Osteocyte (in vitro differentiated cells): ENCODE measurements at places on chromosomes 4 and X. TPM values are rescaled to one million over a fixed set of nuclear protein-coding genes. Genes with fewer than 3 reads are reported as not detected.

DNA sequence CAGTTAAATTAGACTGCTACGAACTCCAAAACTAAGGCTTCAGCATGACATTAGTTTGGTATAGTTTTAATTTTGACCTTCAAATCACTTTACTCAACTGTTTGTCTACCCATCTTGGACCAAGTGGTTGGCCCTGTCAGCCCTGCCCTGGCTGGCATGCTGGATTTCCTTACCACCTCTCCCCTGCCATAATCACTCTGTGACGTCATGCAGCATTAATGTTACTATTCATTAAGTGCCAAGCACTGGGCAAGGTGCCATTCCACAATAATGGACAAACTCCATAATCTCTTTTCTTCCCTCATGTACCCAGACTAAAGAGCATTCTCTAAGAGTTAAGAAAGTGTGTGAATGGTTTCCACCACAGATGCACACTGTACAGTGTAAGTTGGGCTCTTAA lies 277.0 kb upstream of the INTU start:
- DNase-seq, result no peak

- peak; percentile 51 for DNase-seq
Measured at GRCh38 chrX:574830-575229, 55.8 kb upstream of the SHOX start.

The TEX13C gene
- total RNA-seq, result not detected in 2 replicates

GRCh38 chrX:12844319-12844718 lies 22.6 kb upstream of the TLR7 start:
- DNase-seq, result no peak

The CYLC1 gene
- not detected in 2 replicates for total RNA-seq

GRCh38 chr4:153497988-153498967 lies 32.1 kb downstream of the TMEM131L start:
- no peak for DNase-seq

The LIMCH1 gene
- 0.29 and 0.43 TPM in 2 replicates for total RNA-seq

DNA sequence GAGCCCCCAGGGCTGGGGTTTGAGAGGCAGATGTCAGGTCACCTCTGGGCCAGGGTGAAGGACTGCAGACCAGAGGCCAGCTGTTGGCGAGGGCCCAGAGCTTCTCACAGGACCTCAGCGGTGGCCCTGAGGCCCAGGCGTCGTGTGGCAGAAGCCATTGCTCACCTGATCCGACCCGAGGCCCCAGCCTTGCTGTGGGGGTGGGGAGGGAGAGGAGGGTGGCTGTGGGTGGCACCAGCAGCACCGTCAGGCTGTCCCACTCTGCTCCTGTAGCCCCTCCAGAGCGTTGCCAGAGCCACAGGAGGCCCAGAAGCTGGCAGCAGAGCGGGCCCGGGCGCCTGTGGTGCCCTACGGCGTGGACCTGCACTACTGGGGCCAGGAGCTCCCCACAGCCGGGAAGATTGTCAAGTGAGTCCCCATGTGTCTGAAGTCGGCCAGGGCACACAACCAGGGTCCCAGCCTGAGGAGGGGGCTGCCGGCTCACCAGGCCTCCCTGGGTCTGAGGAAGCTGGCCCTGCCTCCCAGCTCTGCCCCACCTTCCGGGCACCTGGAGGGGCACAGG lies 28.8 kb downstream of the UVSSA start:
- DNase-seq, result no peak

The ANKRD50 gene
- total RNA-seq, result 45.3 and 45.4 TPM in 2 replicates

DNA sequence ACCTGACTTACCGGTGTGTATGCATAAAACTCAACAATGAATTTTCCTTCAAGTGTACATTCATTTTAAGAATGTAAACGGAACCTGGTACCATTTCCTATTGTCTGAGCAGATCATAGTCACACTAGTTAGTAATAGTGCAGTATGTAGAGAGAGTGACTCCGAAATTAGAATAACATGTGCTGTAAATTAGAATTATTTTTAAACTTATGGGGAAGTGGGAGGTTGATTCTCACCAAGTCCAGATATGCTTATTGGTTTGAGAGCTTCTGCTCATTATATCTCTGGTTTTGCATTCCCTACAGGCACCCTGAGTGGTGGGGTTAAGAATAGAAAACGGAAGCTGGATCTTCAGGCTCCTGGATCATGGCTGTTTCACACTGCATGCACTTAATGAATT lies 39.6 kb downstream of the KLF3 start:
- no peak for DNase-seq

DNA sequence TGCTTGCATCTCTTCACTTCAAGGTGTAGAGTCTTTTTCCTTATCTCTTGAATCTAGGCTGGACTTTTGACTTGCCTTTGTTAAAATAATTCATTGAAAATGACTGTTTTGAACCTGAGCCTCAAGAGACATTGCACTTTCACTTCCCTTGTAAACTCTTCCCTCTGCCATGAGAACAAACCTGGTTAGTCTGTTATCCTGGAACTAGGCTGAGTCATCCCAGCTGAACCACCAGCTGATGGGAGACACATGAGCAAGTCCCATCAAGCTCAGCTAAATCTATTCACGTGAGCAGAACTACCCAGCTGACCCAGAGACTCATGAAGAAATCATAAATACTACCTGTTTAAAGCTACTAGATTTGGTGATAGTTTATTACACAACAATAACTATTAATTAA lies 202.3 kb upstream of the CENPE start:
- no peak for DNase-seq

DNA sequence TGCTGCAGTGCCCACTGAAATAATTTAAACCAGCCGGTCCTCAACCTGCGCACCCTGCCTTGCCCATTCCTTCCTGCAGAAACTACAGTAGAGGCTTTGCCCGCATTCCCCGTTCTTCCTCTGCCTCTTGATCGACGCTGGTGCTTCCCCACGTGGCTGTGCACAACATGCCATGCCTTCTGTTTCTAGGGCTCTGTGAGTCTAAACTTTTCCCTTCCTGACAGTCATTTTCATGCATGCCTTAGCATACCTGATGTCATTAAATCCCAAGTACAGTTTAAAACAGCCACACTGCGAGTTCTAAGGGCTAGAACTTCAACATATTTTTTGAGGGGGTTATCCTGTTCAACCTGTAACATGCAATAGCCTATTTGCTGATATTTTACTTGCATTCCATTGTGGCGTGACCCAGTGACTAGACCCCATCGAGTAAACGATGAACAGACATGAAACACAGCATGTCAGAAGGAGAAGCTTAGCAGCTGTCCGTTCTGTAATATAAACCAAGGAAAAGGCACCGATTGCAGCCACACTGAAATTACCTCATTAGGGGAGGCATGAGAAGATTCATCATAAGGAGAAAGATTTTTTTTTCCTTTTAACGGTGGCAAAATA lies 232.5 kb downstream of the ARHGAP10 start:
- DNase-seq, result no peak

The ARX gene
- total RNA-seq, result not detected in 2 replicates

DNA sequence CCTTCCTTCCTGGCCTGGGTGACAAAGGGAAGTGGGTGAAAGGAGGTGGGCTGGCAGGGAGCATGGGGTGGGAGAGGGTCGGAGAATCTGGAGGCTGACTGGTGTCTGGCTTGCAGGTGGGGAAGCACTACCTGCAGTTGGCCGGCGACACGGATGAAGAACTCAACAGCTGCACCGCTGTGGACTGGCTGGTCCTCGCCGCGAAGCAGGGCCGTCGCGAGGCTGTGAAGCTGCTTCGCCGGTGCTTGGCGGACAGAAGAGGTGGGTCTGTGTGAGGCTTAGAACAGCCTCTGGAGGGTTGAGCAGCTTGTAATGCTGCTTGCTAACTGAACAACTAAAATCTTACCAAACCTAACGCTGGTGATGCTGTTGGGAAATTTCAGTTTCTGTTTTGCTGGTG lies 19.2 kb downstream of the WFS1 start:
- DNase-seq, result no peak

The JAKMIP1 gene
- not detected in 2 replicates for total RNA-seq

The FBXW7 gene
- total RNA-seq, result 21.0 and 21.5 TPM in 2 replicates

GRCh38 chrX:153568451-153569011 lies 30.4 kb downstream of the CCNQ start:
- DNase-seq, result no peak

DNA sequence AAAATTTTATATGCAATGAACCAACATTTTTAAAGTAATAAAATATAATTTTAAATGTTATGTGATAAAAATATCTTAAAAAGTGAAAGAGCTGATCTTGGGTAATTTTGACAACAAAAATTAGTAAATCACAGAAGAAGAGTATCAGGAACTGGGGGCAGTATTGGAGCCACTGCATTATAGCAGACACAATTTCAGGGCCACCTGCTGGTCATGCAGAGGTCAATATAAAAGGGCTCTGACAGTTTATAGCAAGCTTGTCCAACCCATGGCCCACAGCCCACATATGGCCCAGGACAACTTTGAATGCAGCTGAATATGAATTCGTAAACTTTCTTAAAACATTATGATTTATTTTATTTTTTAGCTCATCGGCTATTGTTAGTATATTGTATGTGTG lies 13.0 kb upstream of the LEF1 start:
- no peak for DNase-seq

GRCh38 chrX:120309873-120310705 lies 1.2 kb downstream of the TMEM255A start:
- DNase-seq, result no peak

GRCh38 chr4:13548984-13549546 lies 4.8 kb upstream of the NKX3-2 start:
- DNase-seq, result peak; percentile 94

DNA sequence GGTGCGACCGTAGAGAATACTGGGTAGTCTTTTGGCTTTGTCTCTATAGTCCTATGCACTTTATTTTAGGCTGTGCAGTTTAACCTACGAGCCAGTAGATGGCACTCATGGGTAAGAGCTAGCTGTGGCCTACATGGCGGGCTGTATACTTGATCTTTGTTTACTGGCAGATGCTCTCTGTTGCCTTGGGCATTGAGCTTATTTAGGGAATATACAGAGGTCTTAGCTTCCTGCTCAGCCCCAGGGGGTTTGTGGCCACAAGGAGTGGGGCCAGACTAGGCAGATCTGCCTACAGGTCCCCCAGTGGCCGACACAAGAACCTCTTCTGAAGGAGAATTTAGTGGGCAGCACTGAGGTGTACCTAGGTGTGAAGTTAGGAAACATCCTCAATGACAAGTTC lies 227.6 kb upstream of the HDX start:
- DNase-seq, result no peak

- DNase-seq, result no peak
Measured at GRCh38 chr4:187227907-187228704, 504.4 kb upstream of the FAT1 start.

DNA sequence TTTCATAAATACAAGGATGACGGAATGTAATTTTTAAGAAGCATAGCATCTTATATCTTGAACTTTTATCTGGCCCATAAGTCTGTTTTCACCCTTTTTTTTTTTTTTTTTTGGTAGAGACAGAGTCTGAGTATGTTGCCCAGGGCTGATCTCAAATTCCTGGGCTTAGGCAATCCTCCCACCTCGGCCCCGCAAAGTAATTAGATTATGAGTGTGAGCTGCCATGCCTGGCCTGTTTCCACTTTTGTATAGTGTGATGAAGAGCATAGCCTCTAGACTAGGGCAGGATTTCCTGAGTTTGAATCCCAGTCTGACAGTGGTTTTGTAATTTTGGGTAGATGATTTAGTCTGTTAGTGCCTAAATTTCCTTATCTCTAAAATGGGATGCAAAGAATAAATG lies 11.0 kb downstream of the STIM2 start:
- DNase-seq, result no peak

- DNase-seq, result no peak
Measured at GRCh38 chr4:41696763-41697162, 51.8 kb downstream of the PHOX2B start.

- DNase-seq, result no peak
Measured at GRCh38 chr4:105490523-105490922, 16.7 kb upstream of the PPA2 start.

GRCh38 chrX:74536152-74536831 lies 78.1 kb downstream of the RLIM start:
- DNase-seq, result peak; percentile 91

The SPARCL1 gene
- total RNA-seq, result 4.0 TPM in 2 replicates

- DNase-seq, result no peak
Measured at GRCh38 chr4:183424109-183424744, 20.2 kb upstream of the CDKN2AIP start.

The PAGE2B gene
- not detected in 2 replicates for total RNA-seq

- DNase-seq, result no peak
Measured at GRCh38 chr4:103306870-103307375, 108.8 kb upstream of the CENPE start.

The XK gene
- total RNA-seq, result not detected in 2 replicates

GRCh38 chr4:15066140-15066539 lies 63.9 kb downstream of the CPEB2 start:
- no peak for DNase-seq

The ARSJ gene
- 61.7 and 63.3 TPM in 2 replicates for total RNA-seq

The RAB33A gene
- 3.6 and 4.1 TPM in 2 replicates for total RNA-seq

- DNase-seq, result no peak
Measured at GRCh38 chr4:83112678-83113428, 1.7 kb downstream of the PLAC8 start.

- DNase-seq, result no peak
Measured at GRCh38 chr4:80309294-80310004, 26.1 kb upstream of the CFAP299 start.

DNA sequence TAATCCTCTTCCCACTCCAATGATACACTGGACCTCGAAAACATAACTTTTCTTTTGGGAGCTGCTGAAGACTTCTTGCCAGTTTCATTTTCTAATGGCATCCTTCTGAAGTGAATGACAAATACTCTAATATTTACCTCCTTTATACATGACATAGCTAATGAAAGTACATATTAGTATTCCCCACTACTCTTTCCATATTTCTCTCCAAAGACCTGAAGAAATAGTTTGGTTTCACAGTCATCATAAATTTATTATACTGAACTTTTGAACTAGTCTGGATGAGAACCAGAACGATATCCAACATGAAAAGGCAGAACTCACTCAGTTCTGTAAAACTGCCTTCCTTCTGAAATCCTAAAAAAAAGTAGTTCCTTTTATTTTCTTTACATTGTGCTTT lies 139.1 kb downstream of the GPC3 start:
- no peak for DNase-seq

The LINC00632 gene
- total RNA-seq, result 266 and 291 TPM in 2 replicates

The HDX gene
- 5.4 and 6.4 TPM in 2 replicates for total RNA-seq

DNA sequence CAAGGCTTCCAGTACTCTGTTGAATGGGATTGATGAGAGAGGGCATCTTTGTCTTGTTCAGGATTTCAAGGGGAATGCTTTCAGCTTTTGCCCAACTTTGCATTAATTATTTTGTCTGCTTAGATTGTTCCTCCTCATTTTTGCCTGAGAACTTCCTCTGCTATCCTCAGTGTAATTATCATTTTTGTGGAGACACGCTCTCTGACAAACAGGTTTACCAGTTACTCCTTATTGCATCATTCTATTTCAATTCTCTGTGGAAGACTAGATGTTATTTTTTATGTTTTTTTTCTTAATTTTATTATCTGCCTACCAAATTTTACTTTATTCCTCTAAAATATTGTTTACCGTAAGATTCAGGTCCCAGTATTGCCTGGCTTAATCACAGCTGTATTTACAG lies 349.2 kb downstream of the ADGRL3 start:
- no peak for DNase-seq

GRCh38 chr4:114019969-114020358 lies 40.5 kb upstream of the ARSJ start:
- no peak for DNase-seq

- no peak for DNase-seq
Measured at GRCh38 chr4:8364141-8364540, 76.4 kb downstream of the ACOX3 start.

The PHF8 gene
- total RNA-seq, result 30.0 and 30.5 TPM in 2 replicates

GRCh38 chr4:176209535-176209934 lies 14.2 kb upstream of the SPATA4 start:
- DNase-seq, result no peak

The CPZ gene
- total RNA-seq, result 10.3 and 10.7 TPM in 2 replicates

GRCh38 chrX:46573892-46574773 lies 568 bp downstream of the CHST7 start:
- DNase-seq, result no peak
